ENCODE measurements at places on chromosomes 4 and X.

DNA sequence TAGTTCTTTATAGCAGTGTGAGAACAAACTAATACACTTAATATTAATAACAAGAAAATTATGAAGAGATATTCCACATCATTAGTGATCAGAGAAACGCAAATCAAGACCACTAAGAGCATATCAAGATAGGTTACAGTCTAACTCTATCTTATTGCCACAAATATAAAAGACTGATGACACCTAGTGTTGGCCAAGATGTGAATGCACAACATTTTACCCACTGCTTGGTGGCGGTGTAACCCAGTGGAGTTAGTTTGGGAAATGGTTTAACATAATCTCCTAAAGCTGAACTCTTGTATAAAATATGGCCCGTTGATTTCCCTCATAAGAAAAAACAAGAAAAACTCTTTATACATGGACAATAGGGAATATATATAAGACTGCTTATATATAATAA is 92.4 kb downstream of the SLITRK2 start:
- no peak for DNase-seq

- no peak for DNase-seq
These were observed 109.6 kb downstream of the NHS start for GRCh38 chrX:17484592-17484991.

DNA sequence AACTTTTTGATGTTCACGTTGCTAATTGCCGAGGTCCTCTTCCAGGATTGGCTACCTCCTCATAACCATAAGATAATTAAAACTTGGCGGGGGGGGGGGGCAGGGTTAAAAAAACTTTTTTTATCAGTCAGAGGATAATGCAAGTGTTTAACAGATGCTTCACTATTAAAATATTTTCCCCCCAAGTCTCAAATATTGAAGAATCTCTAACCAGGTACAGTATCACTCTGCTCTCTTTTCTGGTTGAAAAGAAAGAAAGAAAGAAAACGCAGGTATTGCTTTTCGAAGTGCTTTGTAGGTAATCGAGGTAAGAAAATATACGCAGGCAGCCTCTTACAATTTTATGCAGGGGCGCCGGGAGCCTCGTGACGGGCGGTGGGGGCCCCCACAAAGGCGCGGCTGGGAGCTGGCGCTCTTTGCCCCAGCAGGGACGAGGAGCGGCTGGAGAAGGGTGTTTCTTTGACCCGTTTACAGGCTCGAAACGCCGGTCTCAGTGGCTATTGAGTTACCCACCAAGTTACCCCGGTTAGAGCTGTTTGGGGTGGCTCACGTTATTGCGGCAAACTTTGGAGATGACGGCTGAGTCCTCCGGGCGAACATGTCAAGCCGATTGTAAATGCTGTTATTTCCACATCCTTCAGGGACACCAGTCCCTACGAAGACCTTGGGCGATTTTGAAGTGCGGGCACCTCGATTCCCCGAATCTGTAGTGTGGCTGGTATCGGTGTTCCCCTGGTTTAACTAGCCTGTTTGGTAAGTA is 477 bp upstream of the HAND2 start:
- no peak for DNase-seq

DNA sequence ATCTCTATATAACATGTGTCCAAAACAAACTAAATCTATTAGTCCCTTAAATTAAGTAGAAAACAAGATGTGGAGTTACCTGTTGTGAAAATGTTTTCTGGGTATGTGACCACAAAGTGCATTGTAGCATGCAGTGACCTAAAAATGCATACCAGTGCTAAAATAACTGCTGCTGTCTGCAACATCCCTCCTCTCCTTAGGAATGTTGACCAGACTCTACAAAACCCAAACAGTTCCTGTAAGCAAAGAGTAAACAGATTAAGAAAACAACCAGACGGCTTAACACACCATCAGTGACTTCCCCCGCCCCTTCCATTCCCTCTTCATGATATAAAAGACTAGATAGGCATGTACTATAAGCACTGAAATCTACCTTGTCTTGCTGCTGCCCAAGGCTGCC is 15.8 kb upstream of the RAB33B start:
- DNase-seq, result no peak

GRCh38 chr4:17544205-17544604 is 29.2 kb downstream of the CLRN2 start:
- no peak for DNase-seq

- no peak for DNase-seq
These were observed 136.0 kb upstream of the PABPC4L start for GRCh38 chr4:134337574-134337973.

DNA sequence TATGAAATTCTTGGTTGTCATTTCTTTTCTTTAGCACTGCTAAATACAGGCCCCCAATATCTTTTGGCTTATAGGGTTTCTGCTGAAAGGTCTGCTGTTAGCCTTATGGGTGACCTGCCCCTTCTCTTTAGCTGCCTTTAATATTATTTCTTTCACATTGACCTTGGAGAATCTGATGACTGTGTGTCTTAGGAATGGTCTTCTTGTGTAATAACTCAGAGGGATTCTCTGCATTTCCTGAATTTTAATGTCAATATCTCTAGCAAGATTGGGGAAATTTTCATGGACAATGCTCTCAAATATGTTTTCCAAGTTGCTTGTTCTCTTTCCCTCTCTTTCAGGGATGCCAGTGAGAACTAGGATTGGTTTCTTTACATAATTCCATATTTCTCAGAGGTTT is 292.4 kb downstream of the SLC7A11 start:
- no peak for DNase-seq

GRCh38 chr4:76611616-76612207 is 176.7 kb downstream of the SHROOM3 start:
- DNase-seq, result no peak

- DNase-seq, result no peak
These were observed 2.9 kb upstream of the SEPSECS start for GRCh38 chr4:25163196-25163595.

- no peak for DNase-seq
These were observed 562.3 kb upstream of the NDST4 start for GRCh38 chr4:115675719-115676118.

- DNase-seq, result no peak
These were observed 194.4 kb downstream of the COX18 start for GRCh38 chr4:72875138-72875537.

DNA sequence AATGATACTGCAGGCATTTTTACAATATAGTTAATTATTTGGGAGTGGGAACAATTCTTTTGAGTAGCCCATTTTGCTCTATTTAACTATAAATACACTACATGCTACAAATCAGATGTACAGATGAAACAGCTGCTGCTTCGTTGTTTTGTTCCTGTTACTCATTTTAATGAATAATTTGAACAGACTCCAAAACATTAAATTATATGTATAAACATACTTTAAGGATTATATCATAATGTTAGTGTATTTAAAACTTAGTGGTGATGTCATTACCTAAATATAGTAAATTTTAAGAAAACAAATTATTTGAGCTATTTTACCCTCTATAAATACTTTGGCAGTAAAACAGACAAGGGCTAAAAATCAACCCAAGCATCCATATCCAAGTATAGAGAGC is 60.7 kb downstream of the GAB1 start:
- no peak for DNase-seq

DNA sequence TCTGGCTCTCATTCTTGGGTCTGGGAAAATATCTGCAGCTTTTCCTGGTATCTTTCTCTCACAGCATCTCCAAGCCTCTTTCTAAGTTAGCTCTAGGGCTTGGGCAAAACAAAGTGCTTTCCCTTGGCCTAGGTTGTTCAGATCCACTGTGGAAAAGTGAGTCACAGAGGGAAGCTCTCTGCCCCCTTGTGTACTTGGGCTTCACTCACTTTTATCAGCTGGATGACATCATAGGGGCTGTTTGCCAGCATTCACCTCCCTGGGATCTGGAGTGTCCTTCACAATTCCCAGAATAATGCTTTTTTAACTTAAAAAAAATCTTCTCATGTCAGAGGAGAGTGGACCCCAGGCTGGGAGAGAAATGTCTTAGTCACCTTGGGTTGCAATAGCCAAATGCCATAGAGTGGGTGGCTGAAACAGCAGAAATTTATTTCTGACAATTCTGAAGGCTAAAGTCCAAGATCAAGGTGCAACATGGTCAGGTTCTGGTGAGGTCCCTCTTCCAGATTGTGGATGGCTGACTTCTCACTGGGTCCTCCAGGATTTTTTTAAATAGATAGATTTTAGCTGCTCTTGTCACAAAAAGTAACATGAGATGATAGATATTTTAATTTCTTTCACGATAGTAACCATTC is 247.8 kb downstream of the SH2D1A start:
- DNase-seq, result no peak

DNA sequence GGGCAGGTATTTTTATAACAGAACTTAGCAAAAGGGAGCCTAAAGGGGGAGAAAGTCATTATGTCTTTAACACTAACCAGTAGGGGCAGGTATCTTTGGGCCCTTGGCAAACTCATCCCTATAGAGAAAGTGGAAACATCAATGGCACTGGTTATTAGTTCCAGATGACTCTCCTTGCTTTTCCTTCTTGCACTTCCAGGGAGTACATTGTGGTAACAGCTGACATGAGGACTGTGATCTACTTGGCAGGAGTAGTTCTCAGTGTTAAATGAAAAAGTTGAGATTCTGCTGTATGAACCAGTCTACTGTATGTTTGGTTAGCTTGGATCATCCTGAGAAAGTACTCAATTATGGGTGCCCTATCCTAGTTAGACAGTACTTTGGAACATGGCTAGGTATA is 93.6 kb downstream of the ATXN3L start:
- no peak for DNase-seq

DNA sequence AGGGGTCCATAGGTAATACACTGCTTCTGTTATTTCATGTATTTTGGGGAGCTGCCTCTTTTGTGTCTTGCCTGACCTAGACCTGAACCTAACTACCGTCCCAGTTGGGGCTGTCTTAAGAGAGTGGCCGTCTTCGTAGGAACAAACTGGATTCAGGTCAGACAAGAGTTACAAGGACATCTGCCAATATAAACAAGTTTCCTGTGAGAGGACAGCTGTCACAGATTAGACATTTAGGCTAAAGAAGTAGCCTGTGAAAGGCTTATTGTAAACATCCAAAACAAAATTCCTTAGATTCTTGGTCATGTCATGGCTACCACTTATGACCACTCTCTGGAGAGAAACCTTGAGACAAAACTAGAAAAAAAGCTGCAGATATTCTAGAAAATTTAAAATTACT is 797.6 kb upstream of the AADAT start:
- DNase-seq, result no peak

- DNase-seq, result no peak
These were observed 110.1 kb upstream of the MED14 start for GRCh38 chrX:40845331-40845911.

DNA sequence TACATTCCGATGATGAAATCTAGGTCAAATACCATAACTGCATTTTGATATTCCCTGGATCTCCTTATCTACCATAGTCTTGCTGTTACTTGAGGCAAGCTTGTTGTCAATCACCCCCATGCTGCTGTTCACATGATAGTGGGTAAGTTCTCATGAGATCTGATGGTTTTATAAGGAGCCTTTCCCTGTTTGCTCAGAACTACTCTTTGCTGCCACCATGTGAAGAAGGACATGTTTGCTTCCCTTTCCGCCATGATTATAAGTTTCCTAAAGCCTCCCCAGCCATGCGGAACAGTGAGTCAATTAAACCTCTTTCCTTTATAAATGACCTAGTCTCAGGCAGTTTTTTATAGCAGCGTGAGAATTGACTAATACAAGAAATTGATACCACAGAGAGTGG is 432.0 kb downstream of the GLUD2 start:
- no peak for DNase-seq

DNA sequence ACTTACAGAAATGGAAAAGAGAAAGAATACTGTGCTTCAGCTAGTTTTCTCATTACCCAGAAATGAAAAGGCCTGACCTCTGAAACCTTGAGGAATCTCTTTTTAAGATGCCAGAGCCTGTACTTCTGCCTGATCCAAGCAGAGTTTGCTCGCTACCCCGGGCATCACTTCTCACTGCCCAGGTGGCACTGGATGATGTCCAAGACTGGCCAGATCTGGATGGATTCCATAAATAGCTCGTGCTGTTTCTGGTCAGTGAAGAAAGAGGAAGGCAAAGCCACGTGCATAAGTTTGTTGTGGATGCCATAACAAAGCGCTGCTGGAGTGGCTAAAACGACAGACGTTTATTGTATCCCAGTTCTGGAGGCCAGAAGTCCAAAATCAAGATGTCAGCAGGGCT is 133.5 kb downstream of the TBL1X start:
- DNase-seq, result no peak

GRCh38 chrX:133881007-133881406 is 104.4 kb downstream of the GPC3 start:
- DNase-seq, result no peak

DNA sequence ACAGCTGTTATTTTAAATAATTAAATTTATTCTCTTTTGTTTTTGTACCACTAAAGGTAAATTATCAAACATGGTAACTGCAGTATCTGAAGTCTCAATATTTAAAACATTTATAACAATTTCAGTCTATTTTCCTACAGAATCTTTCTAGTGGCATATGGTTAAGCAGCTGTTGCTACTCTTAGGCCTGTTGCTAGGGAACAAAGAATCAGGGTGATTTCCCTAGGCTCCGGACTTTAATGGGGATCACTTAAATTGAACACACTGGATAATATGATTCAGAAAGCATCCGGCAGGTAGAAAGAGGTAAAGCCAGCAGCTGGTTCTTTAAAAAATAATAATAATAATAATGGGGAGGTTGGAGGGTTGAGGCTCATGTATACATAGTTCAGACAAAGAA is 17.6 kb downstream of the FBXO8 start:
- no peak for DNase-seq

GRCh38 chr4:111630705-111631104 is 514.5 kb upstream of the FAM241A start:
- DNase-seq, result no peak

- no peak for DNase-seq
These were observed 109.4 kb upstream of the C1GALT1C1 start for GRCh38 chrX:120739300-120739699.

GRCh38 chrX:46710425-46710824 is 48.5 kb downstream of the SLC9A7 start:
- no peak for DNase-seq

- DNase-seq, result no peak
These were observed 776 bp upstream of the SOWAHD start for GRCh38 chrX:119757646-119757978.

GRCh38 chr4:122845066-122845465 is 18.4 kb downstream of the FGF2 start:
- no peak for DNase-seq

GRCh38 chrX:135890087-135890585 is 3.1 kb downstream of the CT45A10 start:
- no peak for DNase-seq

GRCh38 chr4:102791318-102791835 is 30.6 kb upstream of the MANBA start:
- no peak for DNase-seq

DNA sequence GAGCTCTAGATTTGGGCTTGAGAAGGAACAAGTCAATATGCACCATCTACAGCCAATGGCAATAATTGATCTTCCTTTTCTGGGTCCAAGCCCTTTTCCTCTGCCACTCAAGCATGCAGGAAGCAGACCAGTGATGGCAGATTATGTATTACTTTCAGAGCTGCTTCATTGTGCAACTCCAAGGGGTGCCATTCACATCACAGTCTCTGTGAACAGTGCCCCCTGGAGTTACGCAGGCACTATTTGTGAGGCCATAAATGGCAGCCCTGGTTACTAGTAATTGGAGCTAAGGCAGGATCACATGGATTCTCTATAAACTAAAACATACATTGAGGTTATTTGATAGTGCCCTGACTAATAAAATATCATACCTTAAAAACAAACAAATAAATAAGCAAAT is 313.4 kb upstream of the SLC7A11 start:
- no peak for DNase-seq

Measured in activated gamma-delta T cell treated with anti-CD3 and anti-CD28 coated beads, Interleukin-2, amount 50 U/mL, for 16 hours (primary cell).